ENCODE measurements at places on chromosomes 1 and 21.

DNA sequence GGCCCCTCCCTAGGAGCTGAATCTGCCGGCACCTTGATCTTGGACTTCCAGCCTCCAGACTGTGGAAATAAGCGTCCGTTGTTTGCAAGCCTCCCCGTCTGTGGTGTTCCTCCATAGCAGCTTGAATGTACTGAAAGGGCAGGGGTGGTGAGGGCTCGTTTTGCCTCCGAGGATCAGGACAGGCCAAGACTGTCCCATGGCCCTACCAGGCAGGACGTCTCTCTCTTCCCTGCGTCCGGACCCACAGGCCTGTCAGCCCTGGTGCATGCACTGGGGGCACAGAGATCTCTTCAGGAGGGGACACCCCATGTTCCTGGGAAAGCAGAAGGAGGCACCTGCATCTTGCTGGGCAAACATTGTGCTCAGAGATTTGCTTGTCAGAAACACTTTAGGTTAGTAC lies 156.3 kb upstream of the C1orf174 start:
- DNase-seq: no peak

DNA sequence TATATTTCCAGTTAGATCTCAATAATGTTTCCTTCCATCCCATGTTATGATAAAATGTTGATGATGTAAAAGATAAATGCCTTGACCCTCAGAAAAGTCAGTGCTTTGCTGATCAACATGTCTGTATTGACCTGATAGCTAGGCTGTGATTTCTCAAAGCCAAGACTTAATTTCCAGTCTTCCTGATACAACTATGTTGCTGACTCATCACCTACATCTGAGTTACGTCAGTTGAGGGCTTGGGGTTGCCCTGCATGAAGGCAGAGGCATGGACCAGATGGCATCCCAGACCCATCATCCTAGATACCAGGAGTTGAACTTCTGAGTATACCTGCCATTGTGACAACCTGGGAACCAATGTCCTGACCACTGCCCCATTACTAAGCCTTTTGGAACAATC lies 4.8 kb downstream of the LCE1D start:
- DNase-seq: no peak

DNA sequence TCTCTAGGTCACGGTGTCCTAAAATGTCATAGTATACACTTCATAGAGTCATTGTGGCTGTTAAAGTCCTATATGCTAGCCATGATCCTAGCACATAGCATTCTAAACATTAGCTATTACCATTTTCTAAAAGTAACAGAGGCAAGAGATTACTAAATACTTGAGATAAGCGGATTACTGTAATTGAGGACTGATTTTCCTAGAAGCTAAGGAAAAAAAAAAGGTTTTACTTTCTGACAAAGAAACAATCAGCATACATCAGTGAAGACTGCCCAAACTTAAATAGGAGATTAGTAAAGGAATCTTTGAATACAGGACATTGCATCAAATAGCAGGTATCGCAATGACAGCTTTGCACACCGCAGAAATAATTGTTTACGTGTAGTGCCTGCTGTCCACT lies 91.3 kb upstream of the HNRNPU start:
- DNase-seq: no peak

- DNase-seq: no peak
Observed at GRCh38 chr21:15406791-15407190, 323.0 kb upstream of the USP25 start.

DNA sequence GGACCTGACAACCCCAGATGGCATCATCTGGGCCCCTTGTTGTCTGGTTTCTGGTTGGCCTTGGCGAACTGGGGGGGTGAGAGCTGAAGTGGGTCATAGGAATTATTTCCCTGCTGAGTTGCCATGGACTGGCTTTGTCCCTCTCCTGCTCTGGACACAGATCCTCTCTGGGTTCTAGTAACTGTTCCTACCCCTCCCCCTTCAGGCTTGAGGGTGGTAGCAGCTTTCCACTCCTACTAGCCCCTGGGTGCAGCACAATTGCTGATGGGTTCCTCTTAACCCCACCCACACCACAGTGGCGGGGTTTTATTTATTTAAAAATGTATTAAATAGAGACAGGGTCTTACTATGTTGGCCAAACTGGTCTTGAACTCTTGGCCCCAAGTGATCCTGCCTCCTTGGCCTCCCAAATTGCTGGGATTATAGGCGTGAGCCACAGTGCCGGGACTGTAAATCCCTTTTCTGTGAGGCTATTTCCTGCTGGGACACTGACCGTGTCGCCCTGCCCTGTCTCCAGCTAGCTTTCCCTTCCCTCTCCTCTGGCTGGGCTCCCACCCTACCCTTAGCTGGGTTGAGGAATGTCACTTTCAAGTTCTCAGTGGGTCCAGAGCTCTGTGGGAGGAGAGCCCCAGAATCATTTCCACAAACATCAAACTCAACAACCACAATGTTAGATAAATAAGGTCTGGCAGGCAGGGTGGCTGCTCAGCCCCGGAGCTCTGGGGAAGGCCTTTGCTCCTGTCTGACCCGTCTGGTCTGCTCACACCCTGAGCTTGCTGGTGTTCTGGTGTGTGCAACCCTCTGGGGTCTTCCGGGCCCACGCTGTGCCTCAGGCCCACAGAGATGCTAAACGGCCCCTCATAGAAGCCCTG lies 112.7 kb upstream of the WNT4 start:
- DNase-seq: no peak

- peak; percentile 87 for DNase-seq
Observed at GRCh38 chr1:100265931-100266740, at the start of gene RTCA. Gene RTCA (plus strand): TSS chr1:100266216. CDS start chr1:100266376, 160 bp downstream.

DNA sequence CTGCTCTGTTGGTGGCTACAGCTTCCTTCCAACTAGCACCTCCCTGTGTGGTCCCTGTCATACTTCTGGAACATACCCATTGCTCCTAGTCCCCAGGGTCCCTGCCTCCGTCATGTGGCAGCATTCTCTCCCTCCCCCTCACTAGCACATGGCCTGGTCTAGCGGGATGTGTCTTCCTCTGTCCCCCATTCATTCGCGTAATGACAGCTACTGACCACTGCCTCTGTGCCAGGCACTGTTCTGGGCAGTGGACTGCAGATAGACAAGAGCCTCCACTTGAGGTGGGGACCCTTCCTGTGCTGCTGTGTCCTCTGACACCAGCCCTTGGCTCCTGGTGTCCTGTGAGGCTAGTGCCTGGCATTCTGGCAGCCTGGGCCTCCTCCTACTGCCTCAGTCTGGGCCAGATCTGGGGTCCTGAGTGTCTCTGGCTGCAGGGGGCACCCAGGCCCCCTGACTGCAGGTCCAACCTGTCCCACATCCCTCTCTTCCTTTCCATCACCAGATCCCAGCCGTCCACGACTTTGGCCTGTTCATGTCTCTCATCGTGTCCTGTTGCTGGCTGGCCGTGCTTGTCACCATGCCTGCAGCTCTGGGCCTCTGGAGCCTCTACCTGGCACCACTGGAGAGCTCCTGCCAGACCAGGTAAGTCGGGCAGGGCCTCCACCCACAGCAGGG lies 38.1 kb downstream of the DISP3 start:
- DNase-seq: no peak

All from stimulated activated CD4-positive, alpha-beta T cell treated with anti-CD3 and anti-CD28 coated beads, Interleukin-15, amount 100 ng/mL, for 1 hour (primary cell).